ENCODE measurements at places on chromosomes 6 and 20.

DNA sequence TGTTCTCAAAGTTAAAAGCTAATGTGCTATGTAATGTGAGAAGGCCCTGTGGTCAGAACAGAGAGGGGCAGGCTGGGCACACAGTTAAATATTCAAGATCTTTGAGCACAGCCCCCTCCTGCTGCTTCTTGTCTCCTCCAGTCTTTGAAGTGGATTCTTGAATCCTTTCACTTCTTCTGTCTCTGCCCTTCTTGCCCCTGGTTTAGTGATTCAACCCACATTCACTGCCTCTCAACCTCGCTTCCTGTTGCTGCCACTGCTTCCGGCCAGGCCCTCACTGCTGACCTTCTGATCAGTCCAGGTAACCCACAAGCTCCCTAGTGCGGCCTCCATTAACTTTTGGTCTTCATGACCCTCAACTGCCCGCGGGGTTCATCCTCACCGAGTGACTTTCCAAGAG is 417.3 kb upstream of the NOX3 start:
- no peak for DNase-seq

GRCh38 chr6:39309942-39310531 is 4.2 kb downstream of the KCNK17 start:
- peak; percentile 75 for DNase-seq

GRCh38 chr6:84825461-84825860 is 61.1 kb upstream of the TBX18 start:
- no peak for DNase-seq

GRCh38 chr6:126608681-126609080 is 268.8 kb downstream of the CENPW start:
- no peak for DNase-seq

DNA sequence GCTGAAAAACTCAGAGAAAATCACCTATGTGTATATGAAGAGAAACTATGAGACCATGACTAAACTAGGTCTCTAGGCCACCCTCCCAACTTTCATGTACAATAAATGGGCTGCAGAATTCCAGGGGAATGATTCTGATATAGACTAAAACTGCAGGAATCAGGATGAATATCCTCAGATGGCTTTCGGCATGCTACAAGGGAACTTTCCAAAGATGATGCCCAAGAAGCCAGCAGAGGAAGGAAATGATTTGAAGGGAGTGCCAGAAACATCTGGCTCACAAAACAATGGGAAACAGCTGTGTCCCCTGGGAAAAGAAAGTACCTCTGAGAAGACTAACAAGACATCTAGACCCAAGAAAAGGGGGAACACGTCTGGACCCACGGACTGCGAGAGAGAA is 41.1 kb downstream of the PLN start:
- no peak for DNase-seq

GRCh38 chr20:10315138-10315537 is 96.5 kb downstream of the SNAP25 start:
- no peak for DNase-seq

DNA sequence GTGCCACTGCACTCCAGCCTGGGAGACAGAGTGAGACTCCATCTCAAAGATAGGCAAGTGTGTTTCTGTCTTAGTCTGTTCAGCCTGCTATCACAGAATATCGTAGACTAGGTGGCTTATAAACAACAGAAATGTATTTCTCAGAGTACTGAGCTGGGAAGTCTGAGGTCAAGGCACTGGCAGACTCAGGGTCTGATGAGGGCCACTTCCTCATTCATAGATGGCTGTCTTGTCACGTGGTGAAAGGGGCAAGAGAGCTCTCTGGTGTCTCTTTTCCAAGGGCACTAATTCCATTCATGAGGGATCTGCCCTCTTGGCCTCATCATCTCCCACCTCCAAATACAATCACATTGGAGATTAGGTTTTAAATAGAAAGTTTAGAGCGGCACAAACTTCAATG is 95.6 kb upstream of the PHACTR3 start:
- DNase-seq, result no peak

DNA sequence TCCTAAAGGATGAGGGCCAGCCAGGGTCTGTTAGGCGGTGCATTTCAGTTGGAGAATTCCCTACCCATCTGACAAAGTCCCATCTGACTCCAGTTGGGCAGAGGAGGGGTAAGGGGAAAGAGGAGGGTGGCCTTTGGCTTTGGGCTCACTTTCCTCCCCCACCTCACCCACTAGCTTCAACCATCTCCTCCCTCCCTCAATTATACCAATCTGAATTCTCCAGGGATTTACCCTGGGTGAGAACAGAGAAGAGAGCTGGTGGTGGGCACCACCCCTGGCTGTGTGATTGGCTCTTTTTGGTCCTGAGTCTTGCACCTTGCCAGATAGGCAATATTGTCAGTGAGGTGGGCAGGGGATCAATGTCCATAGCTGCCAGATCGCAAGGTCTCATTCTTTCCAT is 3.2 kb downstream of the HMGA1 start:
- DNase-seq, result no peak

- DNase-seq, result no peak
These were observed 46.9 kb upstream of the LOC128125822 start for GRCh38 chr6:63525186-63525878.

GRCh38 chr6:146028851-146029572 is at the start of gene GRM1:
Gene GRM1 (plus strand): TSS chr6:146029062. CDS start chr6:146029518, 456 bp downstream.
- DNase-seq, result no peak

Data from stimulated activated naive CD8-positive, alpha-beta T cell treated with anti-CD3 and anti-CD28 coated beads, Interleukin-15, Interleukin-2, amounts not matched to agents 100 U/mL and 50 U/mL, for 24 hours (primary cell).